AG08396 (cell line): ENCODE measurements at places on chromosomes 3 and 15.

GRCh38 chr3:74539876-74540275, 74.6 kb downstream of the CNTN3 start:
- DNase-seq, result no peak

DNA sequence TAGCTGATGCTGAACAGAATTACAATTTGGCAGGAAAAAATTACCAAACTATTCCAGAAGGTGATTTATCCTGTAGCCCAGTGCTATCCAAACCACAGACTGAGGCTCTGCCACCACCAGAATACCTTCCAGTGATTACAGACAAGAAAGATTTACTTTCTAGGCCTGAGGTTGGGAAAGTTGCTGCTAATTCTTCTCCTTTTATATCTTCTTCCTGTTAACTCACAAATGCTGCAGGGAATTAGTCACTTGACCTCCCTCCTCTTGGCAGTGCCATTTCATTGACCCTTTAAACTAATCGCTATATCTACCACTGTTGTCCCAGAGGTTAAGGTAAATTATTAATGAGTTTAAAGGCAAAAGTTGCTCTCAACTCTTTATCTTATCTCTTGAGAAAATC, 118.4 kb downstream of the CTNNB1 start:
- no peak for DNase-seq

GRCh38 chr3:135581806-135582205, 383.7 kb upstream of the PPP2R3A start:
- no peak for DNase-seq

GRCh38 chr15:31046759-31047359, 54.7 kb downstream of the TRPM1 start:
- no peak for DNase-seq

GRCh38 chr15:78006567-78007205, 70.8 kb downstream of the TBC1D2B start:
- no peak for DNase-seq

DNA sequence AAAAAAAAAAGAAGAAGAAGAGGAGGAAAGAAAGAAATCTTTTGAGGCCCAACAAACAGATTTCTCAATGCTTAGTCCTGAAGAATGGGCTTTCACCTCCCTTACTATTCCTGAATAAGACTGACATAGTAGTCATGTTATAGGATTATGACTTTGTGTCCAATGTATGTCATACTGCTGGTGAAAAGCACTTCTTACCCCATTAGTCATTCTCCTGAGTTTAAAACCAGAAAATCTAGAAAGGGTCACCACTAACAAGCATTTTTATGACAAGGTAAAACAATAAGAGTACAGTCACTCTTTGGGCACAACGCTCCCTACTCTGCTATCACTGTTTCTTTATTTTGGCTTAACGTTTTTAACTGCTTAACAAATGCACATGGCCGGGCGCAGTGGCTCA, 88.2 kb downstream of the IGSF11 start:
- no peak for DNase-seq

GRCh38 chr3:141368062-141368924, at the start of gene ZBTB38:
ZBTB38 (plus strand) TSS chr3:141368504; CDS start chr3:141442389, 73,885 bp downstream.
- DNase-seq, result peak; percentile 87

- DNase-seq, result no peak
Observed at GRCh38 chr3:21533002-21533401, 218.0 kb downstream of the ZNF385D start.

DNA sequence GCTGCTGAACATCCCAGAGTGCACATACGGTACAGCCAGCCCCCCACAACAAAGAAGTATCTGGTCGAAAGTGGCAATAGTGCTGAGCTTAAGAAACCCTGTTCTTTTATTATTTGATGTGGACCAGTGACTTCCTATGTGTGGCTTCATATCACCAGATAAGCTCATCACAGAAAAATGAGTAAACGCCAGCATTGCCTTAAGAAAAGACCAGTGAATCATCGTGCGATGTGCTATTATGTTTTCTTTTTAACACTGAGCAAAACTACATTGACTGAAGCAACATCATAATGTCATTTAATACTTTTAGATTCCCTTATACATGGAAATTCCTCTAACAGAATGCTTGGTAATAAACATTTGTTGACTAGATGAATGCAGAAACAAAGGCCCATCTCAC, 45.2 kb upstream of the ARRDC4 start:
- no peak for DNase-seq

DNA sequence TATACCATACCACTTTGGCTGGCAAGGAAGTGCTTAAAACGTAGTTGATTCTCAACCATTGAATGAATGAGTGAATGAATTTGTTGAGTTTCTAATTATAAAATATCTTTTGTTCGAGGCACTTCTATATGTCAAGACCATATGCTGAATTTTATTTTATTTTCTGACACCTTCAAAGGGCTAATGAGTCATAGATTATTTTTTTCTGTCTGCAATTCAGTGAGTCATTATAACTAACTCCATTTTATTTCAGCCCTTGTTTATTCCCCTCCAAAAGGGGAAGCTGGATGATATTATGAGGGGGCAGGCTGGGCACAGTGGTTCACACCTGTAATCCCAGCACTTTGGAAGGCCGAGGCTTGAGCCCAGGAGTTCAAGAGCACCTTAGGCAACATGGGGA, 142.4 kb downstream of the P2RY1 start:
- no peak for DNase-seq

DNA sequence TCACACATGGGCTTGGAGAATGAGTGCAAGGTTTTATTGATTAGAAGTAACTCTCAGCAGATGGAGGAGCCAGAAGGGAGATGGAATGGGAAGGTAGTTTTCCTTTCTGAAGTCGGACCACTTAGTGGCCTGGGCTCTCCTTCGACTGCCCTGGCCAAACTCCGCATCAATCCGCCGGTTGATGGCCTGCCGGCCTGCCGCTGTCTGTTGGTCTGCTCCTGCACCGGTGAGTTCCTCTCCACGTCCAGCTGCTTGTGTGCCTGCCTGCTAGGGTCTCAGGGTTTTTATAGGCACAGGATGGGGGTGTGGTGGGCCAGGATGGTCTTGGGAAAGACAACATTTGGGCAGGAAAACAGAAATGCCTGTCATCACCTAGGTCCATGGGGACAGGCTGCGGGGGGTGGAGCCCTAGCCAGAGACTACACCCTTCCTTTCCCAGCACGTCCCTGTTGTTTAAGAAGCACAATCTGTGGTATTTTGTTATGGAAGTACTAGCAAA, 837.0 kb downstream of the PDCD6IP start:
- no peak for DNase-seq

- DNase-seq, result no peak
Observed at GRCh38 chr3:181947606-181948005, 235.9 kb downstream of the SOX2 start.

GRCh38 chr15:66231394-66232266, 21.9 kb downstream of the MEGF11 start:
- DNase-seq, result no peak

DNA sequence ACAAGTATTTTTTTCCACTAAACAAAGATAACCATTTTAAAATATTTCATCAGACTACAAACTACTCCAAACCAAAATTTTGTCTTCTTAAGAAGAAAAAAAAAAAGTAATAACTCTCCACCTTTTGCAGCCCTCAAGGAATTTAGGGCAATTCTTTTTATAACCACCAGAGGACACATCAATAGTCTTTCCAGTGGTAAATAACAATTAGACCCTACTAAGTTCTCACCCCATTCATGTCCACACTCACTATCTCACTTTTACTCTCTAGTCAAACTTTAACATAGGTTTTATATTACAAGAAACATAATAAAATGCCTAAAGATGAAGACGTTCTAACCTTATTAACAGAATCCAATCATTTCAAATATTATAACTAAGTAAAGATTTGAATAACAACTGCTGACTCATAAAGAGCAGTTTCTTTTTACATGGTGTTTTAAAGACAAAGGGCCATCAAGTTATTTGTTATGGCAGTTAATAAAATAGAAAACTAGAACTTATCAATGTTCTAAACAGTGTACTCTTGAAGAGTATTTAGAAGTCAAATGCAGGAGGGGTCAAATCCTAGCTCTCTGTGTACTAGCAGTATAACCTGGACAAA, 33.0 kb downstream of the CCDC39 start:
- no peak for DNase-seq

GRCh38 chr3:195401943-195402342, 40.9 kb downstream of the ACAP2 start:
- no peak for DNase-seq
